ENCODE measurements at places on chromosomes 12 and 14.
A peak's percentile ranks its signal among the peaks of the same experiment; 100 is the strongest.

DNA sequence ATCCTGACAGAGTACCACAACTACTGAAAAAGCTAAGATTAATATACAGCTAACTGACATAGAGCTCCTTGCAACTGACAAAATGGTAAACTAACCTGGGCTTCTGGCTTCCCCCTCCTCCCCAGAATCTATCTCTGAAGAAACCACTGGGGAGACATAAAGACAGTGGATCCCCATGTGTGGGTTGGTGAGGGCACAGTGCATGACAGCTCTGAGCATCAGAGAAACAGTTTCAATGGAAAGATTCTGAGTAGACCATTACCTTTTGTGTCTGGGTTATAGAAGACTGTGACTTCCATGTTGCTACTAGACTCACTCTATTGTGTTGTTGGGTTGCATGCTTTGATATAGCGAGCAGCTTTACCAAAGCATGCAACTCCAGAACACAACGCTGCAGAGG lies 247.4 kb downstream of the EFCAB11 start:
- no peak for DNase-seq

GRCh38 chr12:81128930-81129554 lies 51.2 kb downstream of the ACSS3 start:
- DNase-seq, result peak; percentile 60

GRCh38 chr12:94445662-94446061 lies 14.0 kb downstream of the CEP83 start:
- no peak for DNase-seq

DNA sequence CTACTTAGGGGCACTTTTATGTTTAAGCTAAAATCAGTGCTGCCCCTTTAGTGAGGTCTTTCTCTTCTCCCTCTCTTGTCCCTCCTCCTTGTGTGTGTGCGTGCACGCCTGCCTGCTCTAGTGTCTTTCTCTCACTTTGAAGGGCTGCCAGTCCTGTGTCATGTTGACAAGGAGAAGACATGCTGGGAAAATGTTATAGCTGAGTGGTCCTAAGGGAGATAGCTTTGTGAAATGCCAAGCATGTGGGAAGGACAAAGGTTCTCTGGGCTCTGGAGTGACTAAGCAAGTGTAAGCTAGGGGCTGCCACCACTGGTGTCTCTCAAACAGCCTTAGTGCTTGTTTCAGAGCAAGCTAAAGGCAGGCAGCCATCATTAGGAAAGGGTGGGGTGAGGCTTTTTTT lies 108.4 kb downstream of the EMP1 start:
- no peak for DNase-seq

DNA sequence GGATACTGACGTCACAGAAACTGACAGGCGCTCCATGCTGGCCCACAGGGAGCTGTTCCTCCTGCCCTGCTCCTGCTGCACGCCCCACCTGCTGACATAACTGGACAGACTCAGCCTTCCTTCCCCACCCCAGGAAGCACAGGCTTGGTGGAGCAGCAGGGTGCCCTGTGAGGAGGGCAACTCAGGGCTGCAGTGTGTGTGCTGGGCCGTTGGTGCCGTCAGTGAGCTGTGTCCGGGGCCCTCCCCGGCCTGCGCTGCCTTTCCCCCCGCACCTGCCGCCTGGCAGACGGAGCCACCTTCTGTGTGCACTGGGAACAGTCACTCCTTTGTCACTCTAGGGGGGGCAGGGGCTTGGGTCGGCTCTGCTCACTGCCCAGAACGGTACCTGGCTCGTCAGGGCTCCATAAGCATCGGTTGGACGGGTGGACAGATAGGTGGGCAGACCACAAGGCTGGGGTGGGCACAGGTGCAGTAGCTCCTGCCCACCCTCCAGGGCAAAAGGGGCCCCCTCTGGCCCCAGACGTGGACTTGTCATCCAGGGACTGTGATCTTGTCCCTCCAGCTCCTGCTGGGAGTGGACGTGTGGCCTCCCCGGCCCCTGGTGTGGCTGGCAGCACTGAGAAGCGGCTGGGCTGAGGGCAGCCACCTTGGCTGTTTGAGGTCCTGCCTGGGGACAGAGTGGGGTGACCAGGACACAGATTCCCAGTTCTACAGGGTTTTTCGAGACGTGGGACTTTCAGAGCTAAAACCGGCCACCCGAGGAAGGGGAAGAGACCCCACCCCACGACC lies 32.8 kb downstream of the FBRSL1 start:
- DNase-seq, result peak; percentile 79

DNA sequence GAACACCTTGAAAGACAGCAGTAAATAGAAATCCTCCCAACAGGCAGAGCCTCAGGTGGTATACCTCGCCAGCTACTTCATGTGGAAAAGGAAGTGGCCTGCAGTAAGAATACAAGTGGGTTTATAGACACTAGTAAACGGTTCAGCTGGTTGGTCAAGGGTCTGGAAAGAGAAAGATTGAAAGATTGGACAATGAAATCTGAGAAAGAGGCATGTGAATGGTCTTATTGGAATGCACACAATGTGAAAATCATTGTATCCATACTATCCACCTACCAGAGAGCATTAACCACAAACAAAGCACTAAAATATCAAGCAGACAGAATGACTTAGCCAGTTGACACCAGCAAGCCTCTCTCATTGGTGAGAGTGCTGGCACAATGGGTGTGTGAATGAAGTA lies 98.2 kb downstream of the SSPN start:
- no peak for DNase-seq

GRCh38 chr12:96237465-96238077 lies 43.4 kb downstream of the ELK3 start:
- no peak for DNase-seq

GRCh38 chr12:98387444-98387843 lies 127.9 kb upstream of the TMPO start:
- no peak for DNase-seq

Data from NCI-H524 (cell line).